ENCODE measurements at places on chromosomes 1 and 21.

DNA sequence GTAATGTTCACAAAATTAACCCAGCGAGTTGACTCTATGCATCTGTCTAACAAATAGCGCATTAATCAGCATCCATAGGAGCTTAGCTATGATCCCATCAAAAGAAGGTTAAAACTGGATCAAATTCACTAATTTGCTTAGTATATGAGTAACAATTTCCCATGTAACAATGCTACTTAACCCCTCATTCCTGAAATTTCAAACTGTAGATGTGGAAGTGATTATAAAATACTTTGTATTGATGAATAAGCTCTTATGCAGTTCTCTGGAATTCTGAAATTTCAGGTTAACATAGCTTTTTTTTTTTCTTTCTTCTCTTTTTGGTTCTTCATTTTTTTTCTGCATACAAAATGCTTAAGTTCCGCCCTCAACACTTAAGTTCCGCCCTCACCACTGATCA, 1272.7 kb downstream of the KCNT2 start:
- H3K36me3 ChIP-seq: no peaks in the 10 kb centered on the region
- no peaks in the 10 kb centered on the region for H3K27me3 ChIP-seq
- no peak overlapping the region for H3K27ac ChIP-seq

GRCh38 chr1:119662034-119662437, 14.0 kb upstream of the ZNF697 start:
- no peaks in the 10 kb centered on the region for H3K36me3 ChIP-seq
- DNase-seq: no peak
- no peaks in the 10 kb centered on the region for H3K27me3 ChIP-seq
- 0 out of 2 replicates have a peak, but pooled peaks cover 1% of the 10 kb centered on the region for H3K4me1 ChIP-seq

- no peak overlapping the region for H3K4me3 ChIP-seq
- H3K4me1 ChIP-seq: no peaks in the 10 kb centered on the region
- no peak overlapping the region for H3K27ac ChIP-seq
- H3K36me3 ChIP-seq: no peaks in the 10 kb centered on the region
- H3K27me3 ChIP-seq: no peaks in the 10 kb centered on the region
- DNase-seq: no peak
Measured at GRCh38 chr1:3940754-3941345, 40.8 kb upstream of the C1orf174 start.

DNA sequence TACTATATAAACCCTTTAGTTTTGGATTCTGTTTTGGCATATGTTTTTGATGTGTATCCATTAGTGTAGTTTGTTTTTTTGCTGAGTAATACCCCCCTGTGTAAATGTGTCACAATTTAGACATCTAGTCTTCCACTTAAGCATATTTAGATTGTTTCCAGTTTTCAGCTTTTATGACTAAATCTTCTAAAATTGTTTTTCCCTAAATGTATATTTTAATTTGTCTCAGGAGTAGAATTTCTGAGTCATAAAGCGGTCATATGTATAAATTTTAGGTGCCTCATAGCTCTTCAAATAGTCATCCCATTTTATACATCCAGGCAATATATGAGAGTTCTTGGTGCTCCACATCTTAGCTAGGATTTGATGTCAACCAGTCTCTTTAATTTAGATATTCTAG, 1348.0 kb downstream of the MRPL39 start:
- DNase-seq: no peak
- H3K36me3 ChIP-seq: no peaks in the 10 kb centered on the region
- H3K4me1 ChIP-seq: no peaks in the 10 kb centered on the region
- no peak overlapping the region for H3K27ac ChIP-seq

GRCh38 chr1:167227934-167228378, 7.3 kb downstream of the POU2F1 start:
- DNase-seq: no peak
- H3K27ac ChIP-seq: no peak overlapping the region
- no peak overlapping the region for H3K4me3 ChIP-seq
- H3K27me3 ChIP-seq: no peaks in the 10 kb centered on the region
- H3K36me3 ChIP-seq: no peaks in the 10 kb centered on the region
- H3K4me1 ChIP-seq: no peaks in the 10 kb centered on the region

DNA sequence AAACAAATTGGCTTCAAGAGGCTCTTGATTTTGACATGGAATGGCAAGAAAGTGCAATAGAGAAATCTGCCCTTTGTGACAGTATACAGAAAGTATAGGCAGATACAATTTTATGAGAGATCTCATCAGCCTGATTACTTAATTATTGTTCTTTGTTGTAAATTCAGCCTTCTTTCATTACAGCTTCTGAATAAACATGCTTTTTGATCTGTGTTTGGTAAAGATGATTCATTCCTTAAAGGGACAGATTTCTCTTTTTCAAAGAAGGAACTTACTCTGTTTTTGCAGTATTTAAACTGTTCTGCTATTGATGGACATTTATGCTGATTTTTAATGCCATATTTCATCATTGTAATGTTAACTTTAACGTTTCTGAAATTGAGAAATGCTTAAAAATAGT, 13.7 kb upstream of the MPC2 start:
- no peaks in the 10 kb centered on the region for H3K4me1 ChIP-seq
- H3K27me3 ChIP-seq: no peaks in the 10 kb centered on the region

DNA sequence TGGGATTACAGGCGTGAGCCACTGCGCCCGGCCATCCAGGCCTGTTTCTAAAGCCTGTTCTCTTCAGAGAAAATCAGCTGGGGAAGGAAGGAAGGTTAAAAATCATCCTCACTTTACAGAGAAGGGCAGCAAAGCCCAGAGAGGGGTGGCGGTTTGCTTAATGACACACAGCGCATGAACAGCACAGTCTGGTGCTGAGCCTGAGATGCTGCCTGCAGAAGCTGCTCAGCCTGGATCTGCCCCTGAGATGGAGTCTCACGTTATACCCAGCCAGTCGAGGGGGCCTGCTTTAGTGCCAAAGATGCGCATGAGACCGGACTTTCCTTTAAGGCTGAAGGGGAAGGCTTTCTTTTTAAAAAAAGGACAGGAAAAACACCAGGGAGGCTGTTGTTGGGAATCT, 21.3 kb downstream of the HTR6 start:
- no peaks in the 10 kb centered on the region for H3K27me3 ChIP-seq
- H3K27ac ChIP-seq: no peak overlapping the region
- H3K4me3 ChIP-seq: no peak overlapping the region
- peaks cover 3% of the 10 kb centered on the region for H3K4me1 ChIP-seq

- no peak overlapping the region for H3K27ac ChIP-seq
- no peaks in the 10 kb centered on the region for H3K27me3 ChIP-seq
- H3K4me3 ChIP-seq: no peak overlapping the region
- H3K36me3 ChIP-seq: no peaks in the 10 kb centered on the region
- peaks cover 3% of the 10 kb centered on the region for H3K4me1 ChIP-seq
Measured at GRCh38 chr21:38787016-38787415, 18.7 kb upstream of the ETS2 start.

GRCh38 chr1:11523746-11524464, 45.0 kb downstream of the DISP3 start:
- H3K27me3 ChIP-seq: no peaks in the 10 kb centered on the region
- DNase-seq: no peak
- H3K4me1 ChIP-seq: no peaks in the 10 kb centered on the region
- H3K36me3 ChIP-seq: no peaks in the 10 kb centered on the region

DNA sequence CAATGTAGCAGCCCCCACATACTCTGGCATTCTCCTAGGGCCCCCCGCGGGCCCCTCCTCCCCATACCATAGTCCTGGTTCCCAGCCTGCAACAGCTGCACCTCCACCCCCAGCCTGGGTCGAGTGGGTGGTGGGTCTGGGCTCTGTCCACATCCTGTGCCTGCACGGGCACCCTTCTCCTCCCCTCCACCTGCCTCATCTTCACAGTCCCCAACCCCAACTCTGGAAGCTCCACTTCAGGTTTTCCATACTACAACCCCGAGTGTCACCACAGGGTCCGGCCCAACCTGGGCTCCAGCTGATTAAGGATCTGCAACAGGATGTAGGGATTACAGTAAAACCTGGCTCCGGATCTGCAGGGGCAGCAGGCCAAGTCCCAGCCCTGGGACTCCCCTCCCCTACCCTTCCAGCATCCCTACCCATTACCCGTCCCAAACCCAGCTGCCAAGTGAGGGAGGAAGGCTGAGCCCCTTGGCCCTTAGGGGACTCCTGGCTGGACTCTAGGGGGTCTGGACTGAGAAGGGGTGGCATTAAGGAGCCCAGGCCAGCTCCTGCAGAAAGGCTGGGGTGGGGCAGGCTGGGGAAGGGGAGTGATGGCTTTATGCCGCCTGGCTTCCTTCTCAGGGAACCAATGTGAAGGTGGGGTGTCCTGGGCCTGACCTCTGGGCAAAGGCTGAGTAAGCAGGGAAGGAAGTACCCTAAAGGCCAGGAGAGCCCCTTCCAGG, 116.8 kb downstream of the CASZ1 start:
- H3K27ac ChIP-seq: no peak overlapping the region
- H3K36me3 ChIP-seq: no peaks in the 10 kb centered on the region
- peaks cover 19% of the 10 kb centered on the region for H3K4me1 ChIP-seq
- peak; percentile 75 for DNase-seq
- H3K4me3 ChIP-seq: no peak overlapping the region

GRCh38 chr1:88867743-88868521, 23.4 kb downstream of the GTF2B start:
- no peak for DNase-seq
- H3K27me3 ChIP-seq: no peaks in the 10 kb centered on the region
- H3K4me3 ChIP-seq: no peak overlapping the region
- no peaks in the 10 kb centered on the region for H3K4me1 ChIP-seq
- H3K27ac ChIP-seq: no peak overlapping the region
- no peaks in the 10 kb centered on the region for H3K36me3 ChIP-seq

DNA sequence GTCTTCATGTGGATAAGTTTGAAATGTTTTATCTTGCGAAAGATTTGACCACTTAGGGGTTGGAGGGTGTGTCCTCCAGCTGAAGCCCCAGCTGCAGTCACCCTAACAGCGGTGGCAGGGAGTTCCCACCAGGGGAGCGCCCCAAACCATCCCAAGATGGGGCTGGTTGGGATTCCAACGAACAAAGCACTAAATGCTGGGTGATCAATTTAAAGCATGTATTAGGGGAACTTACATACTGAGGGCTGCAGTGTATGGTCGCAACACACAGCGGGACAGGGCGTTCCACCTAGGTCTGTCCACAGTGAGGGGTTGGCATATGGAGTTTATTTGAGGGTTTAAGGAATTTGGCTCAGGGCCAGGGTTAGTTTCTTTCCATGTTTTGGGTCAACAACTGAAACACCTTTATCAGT, 26.3 kb downstream of the SLC37A1 start:
- peaks cover 2% of the 10 kb centered on the region for H3K36me3 ChIP-seq
- H3K27me3 ChIP-seq: no peaks in the 10 kb centered on the region
- H3K4me1 ChIP-seq: no peaks in the 10 kb centered on the region
- no peak overlapping the region for H3K4me3 ChIP-seq

- no peaks in the 10 kb centered on the region for H3K27me3 ChIP-seq
- no peaks in the 10 kb centered on the region for H3K36me3 ChIP-seq
- DNase-seq: no peak
- no peak overlapping the region for H3K27ac ChIP-seq
- H3K4me3 ChIP-seq: peak overlapping the region; percentile 48
- H3K4me1 ChIP-seq: peaks cover 9% of the 10 kb centered on the region
Measured at GRCh38 chr1:44417351-44418021, 12.4 kb downstream of the RNF220 start.

GRCh38 chr1:47755101-47755990, 241.8 kb downstream of the TRABD2B start:
- H3K27me3 ChIP-seq: no peaks in the 10 kb centered on the region
- no peak overlapping the region for H3K4me3 ChIP-seq
- H3K4me1 ChIP-seq: 0 out of 2 replicates have a peak, but pooled peaks cover 1% of the 10 kb centered on the region
- peak; percentile 74 for DNase-seq
- H3K36me3 ChIP-seq: no peaks in the 10 kb centered on the region

DNA sequence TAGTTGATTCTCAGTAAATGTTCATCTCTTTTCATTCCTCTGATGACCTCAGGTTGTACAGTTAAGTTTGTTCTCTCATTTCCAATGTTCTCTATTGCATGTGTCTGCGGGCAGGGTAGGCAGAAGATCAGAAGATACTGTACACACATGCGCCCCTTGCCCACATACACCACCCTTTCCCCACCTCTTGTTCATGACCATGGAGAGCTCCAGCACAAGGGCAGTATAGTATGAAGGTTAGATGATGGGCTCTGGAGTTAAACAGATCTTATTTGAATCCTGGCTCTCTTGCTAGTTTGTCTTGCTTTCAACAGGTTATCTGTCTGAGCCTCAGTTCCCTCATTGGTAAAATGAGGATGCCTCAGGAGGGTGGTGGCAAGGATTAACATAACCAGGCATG, 17.8 kb upstream of the PLD5 start:
- H3K4me3 ChIP-seq: no peak overlapping the region
- no peaks in the 10 kb centered on the region for H3K27me3 ChIP-seq

GRCh38 chr21:45983981-45984551, 2.5 kb downstream of the COL6A1 start:
- no peak overlapping the region for H3K4me3 ChIP-seq
- peaks cover 5% of the 10 kb centered on the region for H3K4me1 ChIP-seq
- no peaks in the 10 kb centered on the region for H3K27me3 ChIP-seq
- H3K36me3 ChIP-seq: peaks cover 13% of the 10 kb centered on the region

GRCh38 chr1:88175631-88176226, 508.3 kb upstream of the PKN2 start:
- DNase-seq: no peak
- no peaks in the 10 kb centered on the region for H3K36me3 ChIP-seq
- H3K27me3 ChIP-seq: no peaks in the 10 kb centered on the region

- no peak for DNase-seq
- no peak overlapping the region for H3K27ac ChIP-seq
- H3K4me3 ChIP-seq: no peak overlapping the region
- H3K4me1 ChIP-seq: no peaks in the 10 kb centered on the region
- H3K36me3 ChIP-seq: no peaks in the 10 kb centered on the region
Measured at GRCh38 chr1:216960716-216961115, 237.5 kb upstream of the ESRRG start.

GRCh38 chr1:173853074-173853473, 14.7 kb downstream of the GAS5 start:
- peaks cover 3% of the 10 kb centered on the region for H3K36me3 ChIP-seq
- no peak for DNase-seq
- no peak overlapping the region for H3K4me3 ChIP-seq
- H3K4me1 ChIP-seq: peaks cover 4% of the 10 kb centered on the region

GRCh38 chr1:58779059-58779754, 4.6 kb downstream of the JUN start:
- DNase-seq: no peak
- H3K4me3 ChIP-seq: no peak overlapping the region
- no peak overlapping the region for H3K27ac ChIP-seq

Measured in iPS DF 6.9 (cell line).